ENCODE measurements at places on chromosomes 7 and 10.

- no peak for DNase-seq
Observed at GRCh38 chr7:46003896-46004875, 83.1 kb upstream of the IGFBP3 start.

DNA sequence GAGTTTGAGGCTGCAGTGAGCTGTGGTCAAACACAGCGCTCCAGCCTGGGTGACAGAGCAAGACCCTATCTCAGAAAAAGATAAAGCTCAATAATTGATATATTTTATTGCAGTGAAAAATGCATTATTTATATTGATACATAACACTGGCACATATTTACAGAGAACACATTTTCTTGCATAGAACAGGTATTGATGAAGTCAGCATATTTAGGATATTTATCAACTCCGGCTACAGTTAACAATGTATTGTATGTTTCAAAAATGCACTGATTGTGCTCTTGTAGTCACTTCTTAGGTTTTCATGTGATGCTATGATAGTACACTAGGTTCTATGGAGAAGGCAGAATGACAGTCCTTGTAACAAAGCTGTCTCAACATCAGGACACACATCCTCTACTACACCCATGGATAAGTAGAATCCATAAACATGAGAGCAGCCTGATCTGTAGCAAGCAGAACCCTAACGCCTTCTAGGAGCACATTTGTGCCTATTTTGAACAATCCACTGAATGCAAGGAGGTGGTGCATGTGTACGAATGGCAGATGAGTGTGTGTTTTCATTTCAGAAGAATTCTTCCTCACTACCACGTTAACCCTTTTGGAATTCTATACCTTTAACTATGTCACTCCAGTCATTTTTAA is 586.1 kb upstream of the CELF2 start:
- DNase-seq = no peak

- DNase-seq = no peak
Observed at GRCh38 chr7:146177301-146177700, 60.7 kb downstream of the CNTNAP2 start.

GRCh38 chr7:4694305-4694704 is 12.2 kb downstream of the FOXK1 start:
- DNase-seq = no peak

GRCh38 chr10:66394342-66395063 is 531.3 kb upstream of the LRRTM3 start:
- DNase-seq = no peak

DNA sequence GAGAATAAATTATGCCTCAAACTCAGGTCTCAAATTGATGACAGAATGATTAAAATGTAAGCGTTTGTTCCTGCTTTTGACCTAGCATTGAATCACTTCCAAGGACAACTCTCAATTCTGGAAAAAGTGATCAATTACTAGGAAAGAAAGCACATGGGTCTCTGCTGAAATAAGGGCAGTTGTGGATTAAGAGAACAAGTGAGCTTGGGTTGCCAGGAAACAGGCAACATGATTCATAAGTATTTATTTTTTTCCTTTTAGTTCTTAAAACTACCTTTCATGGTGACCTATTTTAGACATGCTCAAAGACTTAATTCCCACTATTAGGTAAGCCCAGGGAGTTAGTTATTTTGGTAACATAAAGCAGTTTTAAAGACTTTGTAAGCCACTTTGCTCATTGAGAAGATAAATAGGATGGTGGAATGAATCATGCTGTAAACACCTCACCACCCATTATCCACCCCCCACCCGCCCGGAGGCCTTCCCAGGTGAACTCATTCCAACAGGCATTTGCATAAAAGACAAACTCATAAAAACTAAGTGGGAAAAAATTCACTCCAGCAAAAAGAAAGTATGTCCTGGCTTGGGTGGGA is 728.3 kb downstream of the SORCS1 start:
- DNase-seq = no peak
